Coronary artery (tissue), 2 donors: ENCODE measurements at places on chromosomes 7 and 10.

- DNase-seq = no peak
Observed at GRCh38 chr7:16564023-16564380, 37.4 kb downstream of the LRRC72 start.

DNA sequence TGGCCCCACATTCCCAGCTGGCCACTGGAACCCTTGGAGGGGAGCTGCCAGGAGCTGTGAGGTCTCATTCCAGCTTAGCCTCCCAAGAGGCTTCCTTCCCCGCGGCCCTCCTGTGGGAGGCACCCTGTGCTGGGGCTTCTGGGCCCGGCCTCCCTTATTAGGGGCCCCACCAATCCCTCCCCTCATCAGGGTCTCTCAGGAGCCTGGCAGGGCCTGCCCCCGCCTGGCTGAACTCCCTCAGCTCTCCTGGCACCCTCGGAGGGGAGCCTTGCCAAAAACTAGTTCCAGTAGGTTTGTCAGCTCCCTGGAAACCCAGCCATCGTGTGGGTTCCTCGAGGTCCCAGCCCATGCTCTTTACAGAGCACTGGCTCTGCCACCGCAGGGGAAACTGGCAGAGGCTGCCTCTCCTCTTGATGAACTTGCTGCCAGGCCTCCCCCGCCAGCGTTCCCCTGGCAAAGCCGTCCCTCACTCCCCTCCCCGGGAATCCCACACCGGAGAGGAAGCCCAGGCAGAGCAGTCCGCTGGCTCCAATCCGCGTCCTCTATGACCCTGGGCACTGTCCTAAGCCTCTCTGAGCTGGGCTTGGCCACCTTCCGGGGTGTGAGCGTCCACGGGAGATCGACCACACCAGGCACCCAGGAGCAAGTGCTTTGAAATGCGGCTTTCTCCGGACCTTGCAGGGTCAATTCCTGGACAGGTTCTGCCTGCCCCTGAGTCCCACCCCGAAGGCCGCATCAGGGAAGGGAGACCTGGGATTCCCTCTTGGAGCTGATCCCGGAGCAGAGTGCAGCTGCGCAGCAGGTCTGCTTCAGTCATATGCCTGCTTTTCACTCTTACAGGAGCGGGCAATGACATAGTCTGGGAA lies 139.8 kb downstream of the ARHGAP22 start:
- DNase-seq = peak; percentile 72

GRCh38 chr10:77531441-77532001 lies 106.1 kb downstream of the KCNMA1 start:
- peak; percentile 87 for DNase-seq

DNA sequence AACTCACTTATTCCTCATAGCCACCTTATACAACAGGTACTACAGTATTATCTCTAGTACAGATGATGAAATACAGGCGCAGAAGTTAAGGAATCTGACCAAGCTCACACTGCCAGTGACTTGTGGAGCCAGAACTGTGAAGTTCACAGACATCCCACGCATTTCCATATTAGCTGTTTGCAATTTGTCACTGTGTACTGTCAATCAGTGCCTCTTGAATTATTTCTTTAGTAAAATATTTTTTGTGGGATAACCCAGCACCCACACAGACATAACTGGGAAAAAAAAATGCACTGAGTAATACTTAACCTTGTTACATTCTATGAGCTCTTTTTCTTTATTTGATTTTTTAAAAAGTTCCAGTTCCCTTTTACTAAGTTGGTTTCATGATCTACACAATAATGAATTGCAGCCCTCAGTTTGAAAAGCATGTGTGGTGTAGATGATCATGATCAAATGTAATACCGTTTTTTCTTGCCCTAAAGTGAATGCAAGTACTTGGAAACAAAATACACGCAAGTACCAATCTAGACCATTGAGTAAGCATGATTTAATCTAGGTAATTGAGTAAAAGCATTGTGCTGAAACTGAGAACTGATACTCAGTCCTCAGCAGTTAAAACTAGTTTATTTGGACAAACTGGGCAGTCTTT lies 14.1 kb downstream of the CUL1 start:
- DNase-seq = no peak

DNA sequence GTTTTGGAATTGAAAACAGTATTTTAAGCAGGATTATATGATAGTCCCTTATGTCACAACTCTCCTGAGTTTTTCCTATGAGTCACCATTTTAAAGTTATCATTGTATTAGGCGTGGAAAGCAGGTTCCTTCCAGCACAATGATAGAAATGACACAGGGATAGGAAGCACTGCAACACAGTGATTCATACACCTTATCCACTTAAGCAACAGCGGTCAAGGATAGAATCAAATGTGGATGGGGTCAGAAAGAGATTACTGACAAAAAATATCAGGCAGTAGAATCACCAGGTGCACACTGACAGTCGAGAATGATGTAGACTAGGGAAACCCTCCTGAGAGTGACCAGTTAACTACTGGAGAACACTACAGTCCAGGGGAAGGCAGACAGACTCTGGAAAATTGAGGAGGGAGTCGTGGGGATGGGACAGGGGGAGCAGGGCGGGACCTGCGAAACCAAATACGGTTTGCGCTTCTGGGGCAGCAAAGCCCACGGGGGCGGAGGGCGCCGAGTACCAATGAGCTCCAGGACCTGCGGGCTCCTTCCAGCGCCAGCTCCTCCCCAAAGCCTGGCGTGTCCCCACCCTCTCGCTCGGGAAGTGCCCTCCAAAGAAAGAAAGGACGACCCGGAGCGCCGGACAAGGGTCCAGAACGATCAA lies 479 bp downstream of the PNPLA8 start:
- no peak for DNase-seq

DNA sequence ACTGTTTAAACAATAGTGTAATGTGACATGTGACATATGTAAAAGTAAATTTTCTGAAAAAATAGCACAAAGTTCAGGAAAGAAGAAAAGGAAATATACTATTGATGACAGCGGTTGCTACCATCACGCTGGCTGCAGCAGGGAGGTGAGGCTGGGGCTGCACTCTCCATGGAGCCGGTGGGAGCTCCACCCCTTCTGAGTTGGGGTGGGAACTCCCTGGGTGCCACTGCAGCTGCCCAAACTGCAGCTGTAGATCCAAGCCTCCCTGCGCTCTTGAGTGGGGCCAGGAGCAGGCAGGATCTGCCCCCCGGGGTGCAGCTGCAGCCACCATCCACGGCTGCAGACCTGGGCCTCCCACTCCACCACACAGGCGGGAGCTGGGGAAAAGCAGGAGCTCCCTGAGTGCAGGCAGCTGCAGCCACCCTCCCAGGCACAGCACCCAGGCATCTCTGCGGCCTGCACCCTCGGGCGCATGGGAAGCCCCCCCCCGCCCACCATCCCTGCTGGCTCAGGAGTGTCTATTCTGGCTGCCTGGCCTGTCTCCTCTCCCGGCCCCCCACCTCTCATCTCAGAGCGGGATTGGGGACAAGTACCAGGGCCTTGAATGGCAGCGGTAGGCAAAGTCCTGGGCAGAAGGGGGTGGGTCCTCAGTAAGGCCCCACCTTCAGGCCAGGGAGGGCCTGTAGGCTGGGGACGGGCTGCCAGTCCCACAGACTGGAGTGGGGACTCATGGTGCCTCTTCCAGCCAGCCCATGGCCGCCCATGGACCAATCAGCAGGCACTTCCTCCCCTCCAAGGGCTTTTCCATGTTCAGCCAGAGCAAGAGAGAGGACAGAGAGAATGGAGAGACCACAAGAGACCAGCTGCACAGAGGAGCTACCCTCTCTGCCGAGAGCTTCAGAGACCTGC lies 50.1 kb downstream of the TNS3 start:
- DNase-seq = no peak

DNA sequence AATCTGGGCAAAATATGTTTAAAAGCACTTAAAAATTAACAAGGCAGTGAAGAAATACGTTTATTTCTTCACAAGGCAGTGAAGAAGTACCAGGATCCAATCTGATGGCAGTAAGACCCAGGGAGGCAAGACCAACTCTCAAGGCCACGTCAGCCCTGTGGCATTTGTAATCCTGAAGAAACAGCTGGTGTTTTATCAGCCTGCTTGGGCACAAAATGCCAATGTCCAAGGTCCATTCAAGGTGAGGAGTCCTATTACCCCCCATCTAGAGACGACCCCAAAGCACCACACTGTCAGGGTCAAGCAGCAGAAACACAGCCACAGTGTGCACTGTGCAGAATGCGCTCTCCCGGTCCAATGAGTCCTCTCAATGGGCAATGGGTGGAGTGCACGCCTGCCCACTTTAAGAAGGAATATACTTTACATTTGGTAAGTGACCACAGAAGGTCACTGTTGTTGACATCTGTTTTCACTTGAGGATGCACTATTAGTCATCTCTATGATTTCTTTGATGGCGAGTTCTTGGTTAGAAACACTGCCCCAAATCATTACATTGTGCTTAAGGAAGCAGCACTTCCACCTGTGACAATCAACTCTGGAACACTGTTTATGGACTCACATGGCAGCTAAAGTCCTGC lies 12.8 kb downstream of the CPXM2 start:
- peak; percentile 55 for DNase-seq

DNA sequence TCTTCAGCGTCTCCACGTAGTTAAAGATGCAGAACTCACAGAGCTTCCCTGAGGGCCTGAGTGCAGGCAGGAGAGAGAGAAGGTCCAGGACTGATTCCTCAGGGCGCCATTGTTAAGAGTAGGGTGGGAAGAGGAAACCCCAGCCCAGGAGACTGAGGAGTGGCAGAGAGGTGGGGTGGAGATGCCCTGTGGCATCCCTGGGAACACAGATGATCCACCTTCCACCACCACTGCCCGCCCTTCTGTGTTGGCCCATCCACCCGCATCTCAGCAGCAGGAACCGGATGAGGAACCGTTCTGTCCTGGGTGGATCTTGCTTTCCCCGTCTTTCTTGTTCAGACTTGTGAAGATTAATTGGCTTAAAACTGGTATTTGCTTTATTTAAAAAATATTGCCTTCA lies 48.3 kb downstream of the PFKP start:
- DNase-seq = no peak

GRCh38 chr7:72446591-72447462 lies 34.7 kb upstream of the CALN1 start:
- DNase-seq = no peak

- DNase-seq = no peak
Observed at GRCh38 chr7:15306296-15306695, 255.5 kb downstream of the AGMO start.

- DNase-seq = no peak
Observed at GRCh38 chr7:108181073-108181985, 51.2 kb upstream of the LAMB4 start.

DNA sequence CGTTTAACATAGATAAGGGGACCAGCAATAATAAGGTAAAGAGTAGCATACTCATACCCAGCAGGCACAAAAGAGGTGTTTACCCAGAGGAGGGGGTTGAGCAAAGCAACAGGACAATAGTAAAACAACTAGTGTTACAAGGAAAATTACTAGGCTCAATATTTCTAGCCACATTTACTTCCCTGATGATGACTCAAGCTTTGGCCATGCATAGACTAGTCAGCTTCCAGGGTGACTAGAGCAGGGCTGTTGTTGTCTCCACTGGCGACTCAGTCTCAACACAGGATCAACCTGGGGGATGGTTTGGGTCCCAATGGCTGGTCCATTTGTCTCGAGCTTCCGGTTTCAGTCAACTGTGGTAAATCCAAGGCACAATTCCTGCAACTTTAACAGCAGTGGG lies 217.7 kb upstream of the KCND2 start:
- no peak for DNase-seq

GRCh38 chr10:95429639-95430038 lies 131.5 kb downstream of the SORBS1 start:
- no peak for DNase-seq

DNA sequence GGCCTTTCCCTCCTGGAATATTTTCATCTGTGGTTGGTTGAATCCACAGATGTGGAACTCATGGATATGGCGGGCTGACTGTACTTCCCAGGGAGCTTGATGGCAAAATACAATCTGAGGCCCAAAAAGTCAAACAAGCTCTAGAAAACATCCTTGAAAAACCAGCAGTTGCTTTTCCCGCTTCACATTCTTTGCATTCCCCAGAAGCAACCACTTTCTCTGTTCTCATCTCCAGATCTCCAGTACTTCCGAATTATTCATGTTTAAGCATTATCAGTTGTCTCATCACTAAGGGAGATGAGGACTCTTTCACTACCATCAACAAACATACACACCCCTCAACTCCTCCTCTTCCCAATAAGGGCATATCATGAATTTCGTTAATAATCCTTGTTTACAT lies 55.3 kb downstream of the KIF5B start:
- no peak for DNase-seq

DNA sequence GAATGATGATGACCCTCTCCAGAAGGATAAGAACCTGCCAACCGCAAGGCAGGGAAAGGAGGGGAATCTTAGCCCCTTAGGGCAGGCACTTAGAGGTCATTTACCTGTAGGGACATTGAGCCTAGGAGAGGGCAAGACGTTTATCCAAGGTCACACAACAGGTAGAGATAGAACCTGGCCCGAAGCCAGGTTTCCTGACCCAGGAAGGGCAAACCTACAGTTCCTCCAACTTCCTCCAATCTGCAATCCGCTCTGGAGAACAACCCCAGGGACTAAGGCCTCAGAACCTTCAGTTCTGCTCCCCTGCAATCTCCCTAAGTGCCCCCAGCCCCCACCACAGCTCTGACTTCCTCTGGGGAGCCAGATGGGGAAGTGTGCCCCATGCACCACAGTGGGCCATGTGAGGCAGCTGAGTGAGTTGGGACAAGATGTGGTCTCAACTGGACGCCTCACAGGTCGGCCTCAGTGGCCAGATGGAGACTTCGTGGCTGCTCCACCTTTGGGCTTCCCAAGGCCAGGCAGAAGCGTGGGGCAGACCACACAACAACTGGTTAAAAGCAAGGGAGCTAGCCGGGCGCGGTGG lies 1.4 kb upstream of the PSAP start:
- no peak for DNase-seq

GRCh38 chr10:77619964-77620703 lies 17.5 kb downstream of the KCNMA1 start:
- DNase-seq = no peak

DNA sequence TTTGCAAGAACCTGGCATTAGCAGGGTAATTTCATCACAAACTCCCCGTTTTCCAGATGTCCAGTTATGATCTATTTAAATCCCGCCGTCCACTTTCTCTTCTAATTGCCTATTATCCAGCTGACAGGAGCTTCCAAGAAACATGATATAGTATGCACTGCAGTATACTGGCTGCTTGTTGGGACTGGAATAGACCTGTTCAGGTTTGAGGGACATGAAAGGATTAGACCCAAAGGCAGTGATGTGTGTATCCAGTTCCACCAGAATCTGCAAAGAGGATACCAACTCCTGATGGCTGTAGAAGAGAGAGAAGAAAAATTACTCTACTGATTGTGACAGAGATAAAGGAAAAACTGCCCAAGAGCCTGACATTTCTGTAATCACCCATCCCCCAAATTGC lies 8.9 kb downstream of the MSS51 start:
- no peak for DNase-seq

- DNase-seq = no peak
Observed at GRCh38 chr7:122013065-122013464, 131.0 kb downstream of the AASS start.

DNA sequence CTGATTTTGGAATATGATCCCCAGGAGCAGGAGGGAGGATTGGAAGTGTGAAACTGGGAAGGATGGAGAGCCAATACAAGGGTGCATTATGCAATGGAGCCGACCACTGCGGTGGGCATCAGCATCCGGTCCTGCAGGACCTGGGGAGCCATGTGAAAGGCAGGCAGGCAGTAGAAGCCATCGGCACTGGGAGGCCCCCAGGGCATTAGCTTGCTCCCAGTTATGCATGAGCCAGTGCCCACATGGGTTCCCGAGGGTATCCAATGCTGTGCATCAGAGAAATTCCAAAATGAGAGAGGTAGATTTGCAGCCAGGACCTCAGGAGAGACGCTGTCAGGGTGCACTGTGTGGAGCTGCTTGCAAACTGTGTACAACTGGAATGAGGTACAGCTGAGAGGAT lies 8.7 kb upstream of the KCP start:
- DNase-seq = peak; percentile 43
